ENCODE measurements at places on chromosomes 3 and 15.

DNA sequence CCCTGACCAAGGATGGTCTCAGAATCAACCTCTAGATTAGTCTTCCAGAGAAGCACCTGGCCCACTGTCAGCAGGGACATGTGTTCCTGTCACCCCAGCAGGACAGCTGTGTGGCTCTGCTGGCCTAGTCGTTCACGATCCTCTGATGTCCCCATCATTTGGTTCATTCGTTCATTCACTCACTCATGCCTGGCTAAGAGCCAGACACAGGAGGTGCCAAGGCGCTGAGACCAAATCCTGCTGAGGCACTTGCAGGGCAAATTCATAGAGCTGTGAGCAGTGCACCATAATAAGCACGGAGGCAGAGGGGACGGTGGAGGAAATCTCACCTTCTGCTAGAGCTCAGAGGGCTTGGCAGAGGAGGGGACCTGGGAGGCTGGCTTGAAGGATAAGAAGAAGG lies 49.9 kb upstream of the FGD5 start:
- DNase-seq: no peak

GRCh38 chr3:96959901-96960641 lies 145.7 kb downstream of the EPHA6 start:
- no peak for DNase-seq

DNA sequence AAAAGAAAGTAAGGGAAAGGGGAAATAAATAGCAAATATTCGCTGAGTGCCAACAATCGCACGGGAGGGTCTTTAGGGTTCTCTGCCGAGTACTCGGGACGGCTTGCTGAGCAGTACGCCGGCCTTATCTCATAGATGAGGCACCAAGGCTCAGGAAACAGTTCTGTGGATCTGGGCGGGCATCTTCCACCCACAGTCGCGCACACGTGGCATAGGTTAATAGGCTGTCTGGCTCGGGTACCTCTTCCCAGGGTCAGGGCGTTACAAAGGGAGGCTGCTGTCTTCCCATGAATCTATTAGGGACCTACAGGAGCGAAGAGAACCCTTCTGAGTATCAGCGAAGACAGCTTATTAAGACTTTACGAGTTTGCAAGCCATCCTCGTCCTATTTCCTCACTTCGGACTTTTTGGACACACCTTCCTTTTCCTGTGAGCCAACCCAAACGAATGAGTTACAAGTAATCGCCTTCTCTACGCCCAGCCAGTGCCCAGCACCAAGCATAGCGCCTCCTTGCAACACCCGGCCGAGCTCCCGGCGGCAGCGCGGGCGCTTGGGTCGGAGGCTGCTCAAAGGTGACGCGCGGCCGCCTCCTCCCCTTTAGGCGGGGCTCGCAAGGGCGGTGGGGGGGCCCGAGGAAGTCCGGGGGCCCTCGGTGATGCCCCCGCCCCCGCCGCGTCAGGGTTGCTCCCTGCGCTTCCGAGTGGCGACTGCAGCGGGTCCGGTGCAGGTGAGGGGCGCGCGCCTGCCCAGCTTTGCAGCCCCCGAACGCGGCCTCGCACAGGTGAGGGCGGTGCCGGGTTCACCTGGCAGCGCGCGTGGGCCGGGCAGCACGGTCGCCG lies at the start of gene MCTP2:
Gene MCTP2, plus strand, starts transcription at position 679 of the 840 bp plus-strand sequence. CDS start 66,705 bp downstream, outside the sequence.
- peak; percentile 96 for DNase-seq

- no peak for DNase-seq
Observed at GRCh38 chr15:89155656-89156055, 65.7 kb downstream of the RLBP1 start.

GRCh38 chr3:464255-464654 lies 267.7 kb downstream of the CHL1 start:
- no peak for DNase-seq

DNA sequence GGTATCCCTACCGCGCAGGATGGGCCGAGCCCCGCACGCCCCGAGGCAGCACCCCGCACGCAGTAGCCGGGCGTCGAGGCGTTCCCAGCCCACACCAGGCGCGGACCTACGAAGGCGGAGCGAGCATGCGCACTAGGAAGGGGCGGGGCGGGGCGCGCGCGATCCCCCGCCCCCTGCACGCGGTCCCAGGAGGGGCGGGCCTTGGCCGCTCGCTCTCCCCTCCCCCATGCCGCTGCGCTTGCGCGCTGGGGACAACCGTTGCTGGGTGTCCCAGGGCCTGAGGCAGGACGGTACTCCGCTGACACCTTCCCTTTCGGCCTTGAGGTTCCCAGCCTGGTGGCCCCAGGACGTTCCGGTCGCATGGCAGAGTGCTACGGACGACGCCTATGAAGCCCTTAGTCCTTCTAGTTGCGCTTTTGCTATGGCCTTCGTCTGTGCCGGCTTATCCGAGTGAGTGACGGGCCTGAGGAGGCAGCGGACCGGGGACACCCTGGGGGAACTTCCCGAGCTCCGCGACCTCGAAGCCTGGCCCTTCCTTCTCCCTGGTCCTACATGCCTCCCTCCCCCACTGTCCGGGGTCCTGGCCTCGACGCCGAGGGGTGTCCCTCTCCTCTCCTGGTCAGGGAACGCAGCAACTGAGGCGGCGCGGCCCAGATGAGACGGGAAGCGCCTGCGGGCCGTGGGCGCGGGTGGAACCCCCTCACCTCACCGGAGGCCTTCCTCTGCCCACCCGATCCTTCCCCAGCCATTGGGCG lies at the start of gene SPESP1:
Gene SPESP1, plus strand, starts transcription at position 258 of the 755 bp plus-strand sequence. Its CDS starts 129 bp downstream, at position 387.
- no peak for DNase-seq

DNA sequence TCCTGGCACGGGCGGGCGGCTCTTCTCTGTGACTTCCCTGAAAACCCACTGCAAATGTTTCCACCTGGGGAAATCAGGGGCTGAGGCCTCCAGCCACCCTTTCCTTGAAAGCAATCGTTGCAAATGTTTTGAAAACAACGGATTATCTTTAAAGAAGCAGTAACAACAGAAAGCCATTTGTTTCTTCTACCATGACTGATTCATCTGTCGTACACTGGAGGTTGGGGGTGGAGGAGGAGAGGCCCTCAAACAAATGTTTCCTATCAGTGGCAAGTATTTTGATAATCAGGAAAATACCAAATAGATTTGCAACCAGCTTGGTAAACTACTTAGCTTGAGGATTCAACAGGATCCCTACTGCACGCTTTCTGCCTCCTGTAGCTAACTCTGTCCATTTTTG lies 114.9 kb downstream of the PDZRN3 start:
- no peak for DNase-seq

DNA sequence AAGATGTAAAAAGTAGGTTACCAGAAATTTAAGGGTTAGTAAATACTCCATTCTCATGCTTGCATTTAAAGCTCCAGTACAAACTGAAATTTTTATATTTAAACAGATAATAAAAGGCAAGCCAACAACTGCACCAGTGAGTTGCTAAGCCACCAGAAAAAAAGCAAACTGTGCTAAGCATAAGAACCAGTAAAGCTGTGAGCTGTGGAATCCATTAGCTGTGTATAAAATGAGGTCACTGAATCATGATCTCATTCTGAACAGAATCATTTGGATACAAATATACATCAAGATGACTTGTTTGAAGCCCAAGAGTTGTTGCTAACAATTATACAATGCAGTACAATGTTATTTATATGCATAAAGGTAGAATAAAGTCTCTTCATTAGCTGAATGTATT lies 1312.2 kb downstream of the SI start:
- no peak for DNase-seq

DNA sequence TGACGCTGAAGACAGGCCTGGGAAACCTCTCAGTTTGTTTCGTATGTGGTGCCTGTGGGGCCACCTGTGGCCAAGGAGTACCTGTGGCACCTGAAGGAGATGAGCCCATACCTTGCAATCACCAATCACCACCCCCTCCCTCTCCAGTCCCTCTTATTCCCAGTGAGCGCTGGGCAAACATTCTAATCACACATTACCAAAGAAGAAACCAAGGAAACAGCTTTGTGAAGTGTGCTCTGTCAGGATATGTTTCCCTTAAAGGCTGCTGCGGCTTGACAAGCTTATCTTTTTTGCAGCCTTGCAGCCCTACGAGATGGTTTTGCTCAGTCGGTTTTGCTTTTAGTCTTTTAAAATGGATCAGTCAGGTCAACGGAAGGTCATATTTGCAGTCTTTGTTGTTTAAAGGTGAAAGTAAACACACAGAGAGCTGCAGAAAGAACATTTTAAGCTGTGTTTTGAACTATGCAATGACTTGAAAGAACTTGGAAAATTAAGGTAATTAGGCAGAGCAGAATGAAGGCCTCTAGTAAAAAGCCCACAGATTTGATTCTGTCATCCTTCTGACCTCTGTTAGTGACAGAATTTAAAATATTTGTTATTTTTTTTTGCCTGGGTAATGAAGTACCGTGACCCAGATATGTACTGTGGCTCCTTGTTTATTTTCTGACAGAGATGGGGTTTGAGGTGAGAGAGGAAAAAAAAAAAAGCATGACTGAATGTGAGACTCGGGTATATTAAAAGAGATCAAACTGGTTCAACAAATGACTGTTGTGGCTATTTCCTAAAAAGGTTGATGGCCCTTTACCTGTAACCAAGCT lies 461.4 kb downstream of the NSUN3 start:
- DNase-seq: no peak

GRCh38 chr3:192875971-192876565 lies 41.6 kb downstream of the MB21D2 start:
- DNase-seq: no peak

DNA sequence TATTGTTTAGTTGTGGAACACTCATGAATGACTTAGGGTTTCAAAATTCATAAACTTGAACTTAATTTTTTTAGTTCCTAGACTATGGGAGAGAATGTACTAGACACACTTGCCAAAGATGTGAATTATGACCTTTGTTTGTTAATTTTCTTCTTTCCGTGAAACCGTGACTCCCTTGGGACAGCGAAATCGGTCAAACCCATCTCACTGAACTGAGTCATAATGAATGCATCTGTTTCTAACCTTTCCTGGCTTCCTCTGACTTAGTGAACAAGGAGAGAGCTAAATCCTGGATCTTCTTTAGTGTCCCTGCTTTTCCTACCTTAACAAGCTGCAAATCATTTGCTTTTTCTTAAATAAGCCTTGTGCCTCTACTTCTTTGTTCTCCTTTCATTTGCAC lies 85.5 kb downstream of the LARS2 start:
- no peak for DNase-seq

GRCh38 chr3:175258763-175259162 lies 399.6 kb downstream of the NAALADL2 start:
- DNase-seq: no peak

DNA sequence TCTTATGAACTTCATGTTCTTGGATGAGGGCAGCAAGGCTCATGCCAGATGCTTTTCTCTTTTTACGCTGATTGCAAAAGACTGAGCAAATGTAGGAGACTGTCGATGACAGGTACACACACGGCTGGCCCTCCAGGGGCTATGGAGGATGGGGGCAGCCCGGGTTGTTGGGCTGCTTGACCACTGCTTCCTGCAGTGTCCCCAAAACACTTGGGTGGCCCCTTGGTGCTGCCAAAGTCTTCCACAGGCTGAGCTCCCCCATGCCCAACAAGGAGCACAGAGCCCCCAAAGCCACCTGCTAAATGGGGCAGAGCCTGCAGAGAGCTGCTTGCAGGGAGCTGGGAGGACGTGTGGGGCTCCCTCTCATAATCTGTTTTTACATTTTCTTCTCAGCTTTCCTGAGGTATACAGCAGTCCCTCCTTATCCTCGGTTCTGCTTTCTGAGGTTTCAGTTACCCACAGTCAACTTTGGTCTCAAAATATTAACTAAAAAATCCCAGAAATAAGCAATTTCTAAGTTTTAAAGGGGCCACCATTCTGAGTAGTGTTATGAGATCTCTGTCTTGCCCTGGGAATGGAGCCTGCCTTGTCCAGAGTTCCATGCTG lies 7.3 kb downstream of the PRR23E start:
- no peak for DNase-seq

DNA sequence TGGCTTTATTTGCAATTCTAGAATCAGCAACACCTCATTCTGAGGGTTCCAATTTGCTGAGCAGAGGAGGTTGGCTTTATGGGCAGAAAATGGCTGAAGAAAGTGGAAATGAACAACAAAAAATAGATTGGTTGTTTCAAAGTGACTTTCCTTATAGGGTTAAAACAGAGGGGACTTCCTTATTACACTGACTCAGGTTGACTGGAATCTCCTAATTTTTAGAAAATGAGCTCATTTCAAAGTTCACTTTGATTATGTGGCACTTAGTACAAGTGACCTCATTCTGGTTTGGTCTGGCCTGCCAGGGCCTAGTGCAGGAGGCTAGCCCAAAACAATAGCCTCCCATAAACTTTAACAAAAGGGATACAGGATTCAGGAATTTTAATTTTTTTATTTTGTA lies 41.4 kb downstream of the NFKBIZ start:
- peak; percentile 68 for DNase-seq

GRCh38 chr3:98532709-98533571 lies 1.2 kb downstream of the GPR15 start:
- no peak for DNase-seq

GRCh38 chr3:14497321-14497720 lies 42.8 kb downstream of the GRIP2 start:
- no peak for DNase-seq

GRCh38 chr3:61177450-61177849 lies 73.8 kb downstream of the FHIT start:
- DNase-seq: no peak

- DNase-seq: no peak
Observed at GRCh38 chr15:34812369-34812768, 17.0 kb upstream of the ACTC1 start.

DNA sequence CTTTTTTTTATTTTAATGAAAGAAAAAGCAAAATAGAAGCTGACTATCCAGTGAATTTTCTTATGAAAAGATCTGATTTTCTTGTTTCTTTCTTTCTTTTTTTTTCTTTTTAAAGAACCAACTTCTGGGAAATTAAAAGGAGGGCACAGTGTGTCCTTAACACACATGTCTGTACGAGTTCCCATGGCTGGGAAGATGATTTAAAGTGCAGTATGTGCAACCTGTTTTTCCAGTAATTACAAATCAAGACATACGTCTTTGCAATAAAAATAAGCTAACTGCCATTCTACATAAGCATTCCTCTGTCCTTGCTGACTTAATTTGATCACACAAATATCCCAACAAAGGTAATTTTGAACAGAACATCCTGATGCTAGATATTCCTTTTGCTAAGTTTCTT lies 416.1 kb downstream of the ROBO1 start:
- no peak for DNase-seq

DNA sequence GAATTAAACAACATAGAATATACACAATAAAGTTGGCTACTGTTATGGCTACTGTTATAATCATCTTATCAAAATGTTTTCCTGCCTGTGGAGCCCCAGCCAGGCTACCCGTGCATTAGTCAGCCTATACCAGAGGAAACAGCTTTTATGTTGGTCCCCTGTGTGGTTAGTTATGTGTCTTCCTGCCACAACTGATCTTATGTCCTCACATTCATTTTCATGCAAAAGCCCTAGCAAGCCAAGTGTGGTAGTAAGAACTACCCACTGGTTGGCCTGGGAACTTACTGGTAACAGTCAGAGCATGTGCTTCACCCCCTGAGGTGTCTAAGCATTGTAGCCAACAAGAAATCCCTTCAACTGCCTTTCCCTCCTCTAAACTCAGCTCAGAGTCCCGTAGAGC lies 21.8 kb downstream of the MGLL start:
- DNase-seq: no peak

- DNase-seq: no peak
Observed at GRCh38 chr3:79344876-79345871, 422.6 kb downstream of the ROBO1 start.

- no peak for DNase-seq
Observed at GRCh38 chr3:8596321-8597218, 48.0 kb downstream of the SSUH2 start.
